ENCODE measurements at places on chromosomes 11 and 22. TPM values are rescaled to one million over a fixed set of nuclear protein-coding genes. Genes with fewer than 3 reads are reported as not detected.

- no peak for DNase-seq
Measured at GRCh38 chr11:123202155-123203151, 7.4 kb upstream of the CLMP start.

GRCh38 chr11:71309181-71309580 is 56.8 kb upstream of the SHANK2 start:
- no peak for DNase-seq

GRCh38 chr11:114257621-114258558 is 38.3 kb upstream of the NNMT start:
- DNase-seq = peak; percentile 80

C11orf86 gene
- not detected for total RNA-seq

GRCh38 chr22:21624880-21625791 is 4.7 kb downstream of the YDJC start:
- no peak for DNase-seq

HTR3B gene
- 0.26 TPM for total RNA-seq

RIC3 gene
- 9.1 TPM for total RNA-seq

All from neural crest cell (in vitro differentiated cells).